Effector memory CD4-positive, alpha-beta T cell (primary cell): ENCODE measurements at places on chromosomes 12 and 14.
A peak's percentile ranks its signal among the peaks of the same experiment; 100 is the strongest.

DNA sequence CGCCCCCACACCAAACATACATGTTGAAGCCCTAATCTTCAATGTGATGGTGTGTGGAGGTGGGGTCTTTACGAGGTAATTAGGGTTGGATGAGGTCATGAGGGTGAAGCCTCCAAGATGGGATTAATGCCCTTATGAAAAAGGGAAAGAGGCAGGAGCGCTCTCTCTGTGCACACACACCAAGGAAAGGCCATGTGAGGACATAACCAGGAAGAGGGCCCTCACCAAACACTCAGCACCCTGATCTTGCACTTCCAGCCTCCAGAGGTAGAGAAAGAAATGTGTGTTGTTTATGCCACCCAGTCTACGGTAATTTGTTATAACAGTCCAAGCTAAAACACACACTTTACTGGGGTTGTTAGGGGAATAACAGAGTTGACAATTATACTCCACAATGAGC, 14.6 kb upstream of the PITPNM2 start:
- no peak overlapping the region for H3K4me3 ChIP-seq
- H3K27me3 ChIP-seq: no peaks in the 10 kb centered on the region

- H3K4me1 ChIP-seq: no peaks in the 10 kb centered on the region
- no peaks in the 10 kb centered on the region for H3K36me3 ChIP-seq
- H3K27ac ChIP-seq: no peak overlapping the region
- no peak for DNase-seq
- no peak overlapping the region for H3K4me3 ChIP-seq
Observed at GRCh38 chr12:31626270-31626995, 33.1 kb upstream of the ETFBKMT start.

- no peaks in the 10 kb centered on the region for H3K36me3 ChIP-seq
- H3K27ac ChIP-seq: no peak overlapping the region
- no peak overlapping the region for H3K4me3 ChIP-seq
- H3K4me1 ChIP-seq: no peaks in the 10 kb centered on the region
- DNase-seq: no peak
Observed at GRCh38 chr12:2163177-2163941, 110.6 kb downstream of the CACNA1C start.

- H3K27me3 ChIP-seq: no peaks in the 10 kb centered on the region
- H3K27ac ChIP-seq: no peak overlapping the region
- no peak for DNase-seq
- no peaks in the 10 kb centered on the region for H3K36me3 ChIP-seq
Observed at GRCh38 chr12:49946086-49946485, 4.5 kb upstream of the AQP2 start.

GRCh38 chr14:96762650-96763049, 34.5 kb upstream of the VRK1 start:
- H3K27ac ChIP-seq: no peak overlapping the region
- H3K27me3 ChIP-seq: no peaks in the 10 kb centered on the region
- DNase-seq: peak; percentile 13
- no peaks in the 10 kb centered on the region for H3K4me1 ChIP-seq
- no peak overlapping the region for H3K4me3 ChIP-seq

DNA sequence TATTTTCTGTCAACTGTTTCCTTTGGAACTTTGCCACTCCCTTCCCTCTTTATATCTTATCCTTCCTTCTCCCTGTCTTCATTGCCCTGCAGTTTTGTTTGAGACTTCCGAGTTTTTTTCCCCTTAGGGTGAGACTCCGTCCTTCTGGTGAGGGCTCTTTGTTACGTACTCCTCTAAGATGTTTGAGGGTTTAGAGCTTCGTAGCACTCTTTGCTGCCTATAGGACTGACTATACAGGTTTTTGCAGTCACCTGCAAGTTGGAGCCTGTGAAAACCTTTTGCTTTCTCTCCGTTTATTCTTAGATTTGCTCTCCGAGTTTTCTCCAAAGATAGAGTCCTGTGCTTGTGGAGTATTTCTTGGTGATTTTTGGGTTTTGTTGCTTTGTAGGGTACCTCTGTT, 41.7 kb upstream of the MYRFL start:
- no peak overlapping the region for H3K27ac ChIP-seq
- H3K36me3 ChIP-seq: peaks cover 19% of the 10 kb centered on the region
- H3K27me3 ChIP-seq: no peaks in the 10 kb centered on the region
- H3K4me1 ChIP-seq: no peaks in the 10 kb centered on the region
- no peak for DNase-seq
- H3K4me3 ChIP-seq: no peak overlapping the region

DNA sequence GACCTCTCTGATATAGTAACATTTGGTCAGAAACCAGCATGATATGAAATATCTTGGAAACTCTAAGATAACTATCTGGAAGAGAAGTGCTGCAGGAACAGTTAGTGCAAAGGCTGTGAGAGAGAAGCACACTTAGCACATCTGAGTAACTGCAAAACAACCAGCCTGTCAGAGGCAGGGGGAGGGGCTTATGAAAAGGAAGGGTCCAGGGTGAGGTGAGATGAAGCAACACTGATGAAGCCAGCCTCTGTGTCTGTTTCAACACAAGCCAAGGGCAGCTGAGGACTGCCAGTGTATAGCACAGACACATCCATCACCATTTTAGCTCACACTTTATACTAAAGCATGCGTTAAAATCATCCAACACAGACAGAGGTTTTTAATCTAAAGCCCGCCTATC, 37.4 kb upstream of the OVCH1 start:
- no peak for DNase-seq
- H3K27me3 ChIP-seq: no peaks in the 10 kb centered on the region
- no peak overlapping the region for H3K27ac ChIP-seq
- no peaks in the 10 kb centered on the region for H3K36me3 ChIP-seq
- H3K4me3 ChIP-seq: no peak overlapping the region

DNA sequence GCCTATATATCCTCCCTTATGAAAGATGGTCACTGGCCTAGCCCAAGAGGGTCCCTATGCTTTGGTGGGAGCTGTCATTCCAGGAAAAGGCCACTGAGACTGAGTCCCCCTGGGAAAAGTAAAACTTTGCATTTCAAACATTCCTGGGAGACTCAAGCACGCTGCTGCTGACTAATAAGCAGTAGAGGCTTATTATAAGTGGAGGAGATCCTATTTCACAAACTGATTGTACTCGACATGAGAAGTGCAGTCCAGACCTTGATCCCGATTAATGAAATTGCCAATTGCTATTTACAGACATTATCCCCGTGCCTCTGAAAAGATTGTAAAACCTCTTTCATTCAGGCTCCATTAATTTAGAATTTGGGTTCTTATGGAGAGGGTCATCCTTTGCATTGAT, 96.6 kb downstream of the EMP1 start:
- no peaks in the 10 kb centered on the region for H3K4me1 ChIP-seq
- no peaks in the 10 kb centered on the region for H3K27me3 ChIP-seq
- no peak overlapping the region for H3K27ac ChIP-seq
- DNase-seq: no peak

DNA sequence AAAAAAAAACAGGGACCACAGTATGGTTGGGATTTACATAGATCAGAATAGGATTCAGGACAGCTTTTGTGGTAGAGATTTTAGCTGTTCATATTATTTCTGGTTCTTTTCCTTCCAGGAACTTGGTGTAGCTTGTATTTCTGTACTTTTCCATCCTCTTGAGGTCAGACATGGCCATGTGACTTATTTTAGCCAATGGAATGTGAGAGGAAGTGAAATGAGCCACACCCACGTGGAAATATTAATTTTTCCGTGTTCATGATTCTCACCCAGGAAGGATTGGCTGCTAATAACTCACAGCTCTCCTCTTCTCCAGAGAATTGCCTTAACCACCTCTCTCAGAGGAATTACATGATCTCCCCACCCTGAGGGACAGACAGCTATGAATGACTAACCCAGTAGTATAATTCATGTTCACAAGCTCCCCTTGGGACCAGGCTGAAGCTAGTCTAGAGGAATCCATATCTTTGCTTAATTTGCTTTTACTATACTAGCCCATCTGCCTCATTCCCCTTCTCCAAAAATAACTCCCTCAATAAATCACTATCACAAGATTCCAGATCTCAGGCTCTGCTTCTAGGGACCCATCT, 340.4 kb downstream of the NUAK1 start:
- no peak overlapping the region for H3K4me3 ChIP-seq
- no peaks in the 10 kb centered on the region for H3K36me3 ChIP-seq
- H3K4me1 ChIP-seq: no peaks in the 10 kb centered on the region
- no peak for DNase-seq
- H3K27me3 ChIP-seq: no peaks in the 10 kb centered on the region
- H3K27ac ChIP-seq: no peak overlapping the region

GRCh38 chr12:70576341-70577282, 60.6 kb downstream of the PTPRB start:
- H3K36me3 ChIP-seq: no peaks in the 10 kb centered on the region
- H3K27me3 ChIP-seq: no peaks in the 10 kb centered on the region
- no peak overlapping the region for H3K27ac ChIP-seq
- no peak overlapping the region for H3K4me3 ChIP-seq
- H3K4me1 ChIP-seq: no peaks in the 10 kb centered on the region

DNA sequence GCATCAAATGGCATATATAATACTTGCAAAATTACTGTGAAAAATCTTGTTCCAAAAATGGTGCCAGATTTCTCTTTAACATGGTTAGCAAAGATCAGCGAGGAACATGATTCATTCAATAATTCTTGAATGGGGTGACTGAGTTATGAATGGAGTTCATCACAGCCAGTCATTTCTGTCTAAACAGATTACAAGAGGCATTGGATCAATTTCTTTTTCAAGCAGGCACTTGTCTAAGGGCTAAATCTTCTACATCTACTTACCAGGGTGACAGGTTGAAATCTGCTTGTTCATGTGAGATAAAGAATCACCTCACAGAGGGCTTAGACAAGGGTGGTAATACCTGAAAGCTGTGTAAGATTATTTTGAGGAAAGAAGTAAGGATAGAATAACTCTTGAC, 247.7 kb downstream of the ATP23 start:
- no peak overlapping the region for H3K27ac ChIP-seq
- DNase-seq: no peak
- H3K4me1 ChIP-seq: no peaks in the 10 kb centered on the region
- no peak overlapping the region for H3K4me3 ChIP-seq
- H3K27me3 ChIP-seq: no peaks in the 10 kb centered on the region

DNA sequence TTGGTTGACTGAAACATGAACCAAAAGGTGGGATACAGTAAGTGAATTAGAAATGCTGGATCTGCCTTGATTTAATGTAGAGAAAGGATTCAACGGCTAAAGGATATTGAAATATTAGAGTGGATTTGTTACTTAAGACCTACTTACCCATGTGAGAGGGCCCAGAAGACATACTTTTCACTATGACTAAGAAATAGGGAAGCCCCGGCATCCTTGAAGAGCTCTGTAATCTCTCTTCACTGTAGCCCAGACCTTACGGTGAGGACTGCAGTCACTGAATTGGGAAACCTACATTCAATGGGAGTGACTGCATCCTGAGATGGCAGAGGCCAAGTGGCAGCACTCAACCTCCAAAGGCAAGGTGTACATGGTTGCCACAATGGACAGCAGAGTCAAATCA, 52.5 kb downstream of the KANSL2 start:
- H3K27ac ChIP-seq: no peak overlapping the region
- H3K4me3 ChIP-seq: no peak overlapping the region
- no peaks in the 10 kb centered on the region for H3K36me3 ChIP-seq

DNA sequence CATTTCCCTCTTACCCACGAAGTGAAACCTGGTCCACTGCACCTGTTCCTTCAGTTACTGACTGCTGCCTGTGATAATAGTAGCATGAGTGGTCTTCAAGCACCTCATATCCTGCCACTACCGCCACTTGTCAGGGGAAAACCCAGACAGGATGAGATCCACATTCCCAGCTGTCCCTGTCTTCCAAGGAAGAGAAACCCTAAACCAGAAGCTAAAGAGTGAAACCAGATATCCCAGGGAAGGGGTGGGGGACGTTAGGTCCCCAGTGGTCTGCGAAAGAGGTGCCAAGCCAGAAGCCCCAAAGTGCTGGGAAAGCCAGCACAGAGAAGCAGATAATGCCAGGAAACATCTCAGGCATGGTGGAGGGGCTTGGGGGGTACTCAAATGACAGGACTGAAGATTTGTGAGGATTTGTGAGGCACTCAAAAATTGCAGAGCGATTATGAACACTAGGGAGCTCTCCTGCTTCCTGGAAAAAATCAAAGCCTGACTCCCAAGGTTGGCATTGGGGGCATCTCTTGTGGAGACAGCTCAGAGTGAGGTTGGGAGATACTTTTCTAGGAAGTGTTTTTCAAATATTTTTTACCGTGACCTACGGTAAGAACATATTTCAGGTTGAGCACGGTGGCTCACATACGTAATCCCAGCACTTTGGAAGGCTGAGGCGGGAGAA, 77.9 kb downstream of the TMEM30B start:
- no peak overlapping the region for H3K4me3 ChIP-seq
- H3K27ac ChIP-seq: no peak overlapping the region
- no peaks in the 10 kb centered on the region for H3K4me1 ChIP-seq
- no peaks in the 10 kb centered on the region for H3K36me3 ChIP-seq
- no peak for DNase-seq

DNA sequence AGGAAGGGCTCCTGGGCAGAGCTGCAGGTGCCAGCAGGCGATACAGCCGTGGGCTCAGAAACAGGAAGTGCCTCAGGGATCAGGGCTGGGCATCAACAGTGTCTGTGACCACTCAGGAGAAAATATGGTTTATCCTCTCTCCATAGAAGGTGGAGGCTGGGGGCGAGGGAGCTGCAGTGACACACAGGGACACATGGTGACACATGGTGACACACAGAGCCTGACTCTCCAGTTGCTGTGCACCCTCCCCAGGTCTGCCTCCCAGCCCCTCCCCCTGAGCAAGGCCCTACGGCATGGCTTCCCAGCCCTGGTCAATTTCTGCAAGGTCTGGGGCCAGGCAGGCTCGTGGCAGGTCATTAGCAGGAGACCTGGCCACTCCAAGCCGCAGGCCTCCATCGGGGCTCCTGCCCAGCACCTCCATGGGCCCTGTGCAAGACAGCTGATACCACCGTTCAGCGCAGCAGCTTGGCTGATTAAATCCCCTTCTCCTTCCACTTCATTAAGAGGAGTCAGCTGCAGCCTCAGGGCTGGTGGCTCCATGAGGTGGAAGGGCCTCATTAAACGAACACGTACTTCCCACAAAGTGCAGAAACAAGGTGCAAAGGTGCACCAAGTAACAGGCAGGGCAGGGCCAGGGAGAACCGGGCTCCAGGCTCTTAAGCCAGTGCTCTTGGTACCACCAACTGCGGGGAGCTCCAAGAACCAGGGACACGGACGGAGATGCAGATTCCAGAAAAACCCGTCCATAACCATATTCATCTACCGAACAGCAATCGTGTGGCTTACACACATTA, 60.7 kb downstream of the CCNK start:
- H3K27ac ChIP-seq: no peak overlapping the region
- no peak overlapping the region for H3K4me3 ChIP-seq
- no peaks in the 10 kb centered on the region for H3K4me1 ChIP-seq
- no peaks in the 10 kb centered on the region for H3K36me3 ChIP-seq
- no peaks in the 10 kb centered on the region for H3K27me3 ChIP-seq
- no peak for DNase-seq
